ENCODE measurements at places on chromosomes 1 and 21.

GRCh38 chr1:210496063-210496462 is 167.4 kb downstream of the HHAT start:
- no peak for DNase-seq

- no peak for DNase-seq
Measured at GRCh38 chr1:244294599-244295224, 157.0 kb downstream of the ADSS2 start.

GRCh38 chr1:90675161-90675847 is 41.8 kb downstream of the BARHL2 start:
- DNase-seq: no peak

DNA sequence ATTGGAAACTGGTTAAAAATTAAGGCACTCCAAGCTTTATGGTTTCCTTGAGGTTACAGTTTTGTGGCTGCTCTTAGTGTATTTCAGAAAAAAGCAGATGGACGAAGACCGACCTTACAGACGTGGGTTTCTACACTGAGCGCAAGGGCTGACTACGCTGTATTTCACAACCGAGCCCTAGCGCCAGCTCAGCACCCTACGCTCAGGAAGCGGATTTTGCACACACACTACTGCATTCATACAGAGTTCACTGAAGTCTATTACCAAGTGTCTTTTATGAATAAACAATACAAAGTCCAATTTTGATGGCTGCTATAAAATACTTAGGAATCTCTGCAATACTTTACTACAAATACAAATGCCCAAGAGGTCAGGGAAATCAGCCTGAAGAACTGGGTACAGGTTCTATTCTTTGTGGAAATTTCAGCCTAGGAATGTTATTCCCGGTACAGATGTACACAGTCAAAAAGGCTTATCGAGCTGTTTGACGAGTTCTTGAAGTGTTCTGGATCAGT is 23.8 kb downstream of the PTTG1IP start:
- no peak for DNase-seq

All from stimulated activated CD4-positive, alpha-beta T cell treated with anti-CD3 and anti-CD28 coated beads, TNF-alpha, amount 100 ng/mL, for 24 hours (primary cell).